Stimulated activated CD4-positive, alpha-beta T cell treated with anti-CD3 and anti-CD28 coated beads, TNF-alpha, amount 100 ng/mL, for 1 hour (primary cell): ENCODE measurements at places on chromosomes 12 and 14.
A peak's percentile ranks its signal among the peaks of the same experiment; 100 is the strongest.

- no peak for DNase-seq
These were observed 134.1 kb downstream of the TPH2 start for GRCh38 chr12:72072592-72073212.

GRCh38 chr12:42588524-42589464 is 752 bp downstream of the PRICKLE1 start:
- no peak for DNase-seq

- no peak for DNase-seq
These were observed 66.1 kb downstream of the CCDC88C start for GRCh38 chr14:91351512-91351862.

GRCh38 chr12:111443586-111443985 is 37.9 kb downstream of the SH2B3 start:
- DNase-seq: no peak

DNA sequence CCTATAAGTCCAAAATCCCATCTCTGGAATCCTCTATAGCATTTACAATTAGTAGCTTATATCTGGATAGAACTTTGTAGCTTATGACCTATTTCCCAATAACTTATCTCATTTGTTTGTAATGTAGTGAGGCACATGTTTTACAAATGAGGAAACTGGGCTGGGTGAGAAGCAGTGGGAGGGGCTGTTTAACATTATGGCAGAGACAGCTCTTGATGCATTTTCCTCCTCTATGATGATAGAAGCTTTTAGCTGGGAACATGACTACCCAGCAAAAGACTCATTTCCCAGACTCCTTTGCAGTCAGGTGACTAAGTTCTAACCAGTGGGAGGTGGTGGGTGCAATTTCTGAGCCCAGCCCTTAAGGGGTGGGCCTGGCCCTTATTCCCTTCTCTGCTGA is 179.7 kb downstream of the TTC8 start:
- no peak for DNase-seq

DNA sequence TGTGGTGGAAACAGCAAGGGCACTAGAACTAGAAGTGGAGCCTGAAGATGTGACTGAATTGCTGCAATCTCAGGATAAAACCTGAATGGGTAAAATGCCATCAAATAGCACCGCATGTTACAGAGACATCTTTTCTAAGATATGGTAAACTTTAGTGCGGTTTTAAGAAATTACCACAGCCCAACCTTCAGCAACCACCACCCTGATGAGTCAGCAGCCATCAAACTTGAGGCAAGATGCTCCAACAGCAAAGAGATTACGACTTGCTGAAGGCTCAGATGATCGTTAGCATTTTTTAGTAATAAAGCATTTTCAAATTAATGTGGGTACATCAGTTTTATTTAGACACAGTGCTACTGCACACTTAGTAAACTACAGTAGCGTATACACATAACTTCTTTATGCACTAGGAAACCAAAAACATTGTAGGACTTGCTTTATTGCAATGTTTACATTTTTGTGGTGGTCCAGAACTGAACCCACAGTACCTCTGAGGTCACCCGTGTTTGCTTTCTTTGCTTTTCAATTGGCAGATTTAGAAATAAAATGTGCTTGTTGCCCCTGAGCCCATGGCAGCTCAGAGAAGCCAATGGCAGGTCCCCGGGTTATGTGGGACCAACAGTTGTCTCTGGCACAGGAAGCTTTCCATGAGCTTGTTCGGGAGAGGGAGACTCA is 15.9 kb downstream of the GOLGA3 start:
- DNase-seq: no peak

GRCh38 chr12:22163594-22163993 is 117.6 kb downstream of the CMAS start:
- DNase-seq: no peak

- DNase-seq: no peak
These were observed 22.2 kb downstream of the MANSC1 start for GRCh38 chr12:12327802-12328201.

GRCh38 chr12:4478933-4479332 is 33.3 kb upstream of the FGF6 start:
- DNase-seq: no peak

- peak; percentile 10 for DNase-seq
These were observed 27.6 kb upstream of the ETV6 start for GRCh38 chr12:11621797-11622423.

GRCh38 chr14:52352061-52352491 is 38.0 kb downstream of the PTGER2 start:
- DNase-seq: no peak

DNA sequence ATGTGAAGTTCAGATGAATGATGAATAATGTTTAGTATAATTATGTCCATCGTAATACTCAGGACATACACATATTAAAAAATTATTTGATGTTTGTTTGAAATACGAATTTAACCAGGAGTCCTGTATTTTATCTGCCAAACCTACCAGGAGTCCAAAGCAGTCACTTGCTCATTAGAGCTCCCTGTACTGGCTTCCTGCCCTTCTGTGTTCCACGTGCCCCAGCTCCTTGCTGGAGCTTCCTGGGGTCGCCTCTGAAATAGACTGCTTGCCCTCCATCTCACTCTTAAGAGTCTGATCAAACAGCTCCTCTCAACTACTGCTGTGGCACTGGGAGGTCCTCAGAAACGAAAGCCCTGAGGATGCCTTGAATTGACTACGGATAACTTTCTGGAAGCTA is 87.3 kb upstream of the DHRS4 start:
- no peak for DNase-seq

GRCh38 chr12:108592033-108592909 is 5.6 kb downstream of the TMEM119 start:
- no peak for DNase-seq

- DNase-seq: no peak
These were observed 14.9 kb upstream of the TAC3 start for GRCh38 chr12:57031138-57031725.

- DNase-seq: no peak
These were observed at the start of gene HSPB8 for GRCh38 chr12:119178544-119179334. HSPB8 (plus strand) TSS chr12:119178931; CDS start chr12:119179313, 382 bp downstream.

- DNase-seq: no peak
These were observed 76.4 kb upstream of the FICD start for GRCh38 chr12:108438667-108439066.

GRCh38 chr12:64877363-64878004 is 53.0 kb downstream of the TBC1D30 start:
- DNase-seq: no peak

DNA sequence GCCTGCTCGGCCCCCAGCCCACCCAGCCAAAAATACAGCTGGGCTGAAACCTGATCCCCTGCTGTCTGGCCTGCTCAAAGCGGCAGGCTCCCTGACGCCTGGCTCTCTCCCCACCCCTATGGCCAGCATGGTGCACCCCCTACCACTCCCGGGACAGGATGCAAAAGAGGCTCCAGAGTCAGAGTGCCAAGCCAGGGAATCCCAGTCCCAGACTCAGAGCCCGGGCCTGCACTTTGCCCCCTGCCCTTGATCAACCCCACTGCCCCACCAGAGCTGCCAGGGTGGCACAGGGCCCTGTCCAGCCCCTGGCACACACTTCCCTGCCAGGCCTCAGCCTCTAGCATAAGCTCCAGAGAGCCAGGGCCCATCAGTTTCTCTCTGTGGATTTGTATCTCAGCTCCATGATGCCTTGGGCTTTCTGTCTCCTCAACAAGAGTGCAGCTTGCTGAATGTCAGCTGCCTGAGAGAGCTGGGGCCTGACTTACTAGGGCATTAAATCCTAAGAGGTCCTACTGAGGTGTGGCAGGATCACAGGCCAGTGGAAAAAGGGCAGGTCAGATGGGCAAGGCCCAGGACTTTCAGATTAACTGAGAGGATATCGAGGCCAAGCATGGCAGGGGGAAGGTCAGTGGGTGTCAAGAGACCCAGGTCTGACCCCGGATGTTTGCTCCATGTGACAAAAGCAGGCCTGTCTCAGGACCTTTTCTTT is 13.9 kb downstream of the ACVRL1 start:
- DNase-seq: no peak

- DNase-seq: no peak
These were observed 106.4 kb downstream of the EFCAB11 start for GRCh38 chr14:89848165-89848564.

- DNase-seq: no peak
These were observed 48.4 kb downstream of the SLC4A8 start for GRCh38 chr12:51472984-51473383.

GRCh38 chr14:20690848-20691640 is 2.5 kb downstream of the ANG start:
- no peak for DNase-seq

DNA sequence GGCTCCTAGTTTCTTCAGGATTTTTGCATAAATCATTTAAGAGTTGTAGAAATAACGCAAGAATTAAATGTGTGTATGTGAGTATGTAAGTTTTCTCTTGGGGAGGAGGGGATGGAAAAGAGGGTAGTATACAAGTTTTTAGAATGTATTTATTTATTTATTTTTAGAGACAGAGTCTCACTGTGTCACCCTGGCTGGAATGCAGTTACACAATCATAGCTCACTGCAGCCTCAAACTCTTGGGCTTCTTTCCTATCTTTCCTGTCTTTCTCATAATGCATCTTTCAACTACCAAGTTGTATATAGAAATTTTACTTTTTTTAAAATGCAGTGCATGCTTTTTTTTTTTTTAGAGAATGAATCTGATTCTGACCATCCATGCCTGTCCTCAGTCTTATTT is 269.0 kb upstream of the GARIN2 start:
- no peak for DNase-seq

DNA sequence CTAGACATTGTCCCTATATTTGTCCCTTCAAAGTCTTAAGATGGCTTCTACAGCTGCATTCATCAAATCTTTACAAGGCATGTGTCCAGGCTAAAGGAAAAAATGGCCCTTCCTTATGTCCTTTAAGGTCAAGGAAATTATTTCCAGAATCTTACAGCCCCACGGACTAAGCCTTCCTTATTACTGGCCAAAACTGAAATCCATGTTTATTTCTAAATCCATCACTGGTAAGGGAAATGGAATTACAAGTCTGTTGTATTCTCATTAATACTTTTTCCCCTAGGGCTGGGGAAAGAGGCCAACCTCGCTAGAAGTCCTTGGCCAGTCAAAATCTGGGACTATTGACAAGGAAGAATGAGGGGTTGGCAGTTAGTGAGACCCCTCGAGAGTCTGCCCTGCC is 252.5 kb downstream of the TMEM132C start:
- DNase-seq: no peak

DNA sequence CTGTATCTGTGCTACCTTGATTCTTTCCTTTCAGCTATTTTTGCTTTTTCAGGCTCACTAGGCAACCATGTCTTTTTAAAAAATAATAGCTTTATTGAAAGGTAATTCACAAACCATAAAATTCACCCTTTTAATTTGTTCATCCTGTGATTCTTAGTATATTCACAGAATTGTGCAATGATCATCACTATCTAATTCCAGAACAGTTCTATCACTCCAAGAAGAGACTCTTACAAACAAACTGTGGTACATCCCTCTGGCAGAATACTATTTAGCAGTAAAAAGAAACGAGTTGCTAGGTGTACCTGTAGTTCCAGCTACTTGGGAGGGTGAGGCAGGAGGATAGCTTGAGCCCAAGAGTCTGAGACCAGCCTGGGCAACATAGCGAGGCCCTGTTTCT is 14.8 kb downstream of the CREBL2 start:
- DNase-seq: no peak

- no peak for DNase-seq
These were observed 598 bp downstream of the UBE2N start for GRCh38 chr12:93441081-93441616.

- DNase-seq: no peak
These were observed 8.7 kb downstream of the BEGAIN start for GRCh38 chr14:100578552-100578951.

DNA sequence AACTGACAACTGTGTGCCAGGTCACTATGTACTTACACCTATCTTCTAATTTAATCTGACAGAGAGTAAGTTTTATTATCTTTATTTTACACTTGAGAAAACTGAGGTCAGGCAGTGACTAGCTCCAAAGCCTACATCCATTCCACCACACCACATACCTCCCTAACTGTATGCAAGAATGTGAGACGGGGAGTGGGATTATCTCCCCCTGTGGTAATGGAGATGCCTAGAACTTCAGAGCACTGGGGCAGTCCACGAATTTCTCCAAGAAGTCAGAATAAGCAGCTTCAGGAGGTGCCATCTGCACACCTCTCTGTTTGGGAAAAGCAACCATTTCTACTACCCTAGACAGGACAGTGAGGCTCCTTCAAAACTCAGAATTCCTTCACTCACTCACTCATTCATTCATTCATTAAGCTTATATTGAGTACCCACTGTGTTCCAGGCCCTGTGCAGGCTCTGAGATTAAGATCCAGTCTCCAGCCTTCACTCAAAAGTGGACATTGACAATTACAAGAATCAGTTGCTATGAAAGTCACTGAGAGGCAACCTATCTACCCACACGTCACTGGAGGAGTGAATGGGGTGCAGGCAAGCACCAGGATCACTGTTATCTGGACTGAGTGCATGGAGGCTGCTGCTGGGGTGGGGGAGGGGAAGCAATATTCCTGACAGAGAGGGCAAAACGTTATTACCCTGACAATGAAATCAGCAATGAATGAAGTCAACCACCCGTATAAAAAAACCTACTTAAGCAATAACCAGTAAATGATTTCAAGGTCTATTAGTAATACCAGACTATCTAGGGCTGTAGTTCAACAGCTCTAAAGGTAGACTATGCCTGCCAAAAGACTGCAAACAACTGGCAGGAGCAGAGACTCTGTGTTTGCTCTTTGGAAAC is 18.0 kb downstream of the SLC7A7 start:
- no peak for DNase-seq

DNA sequence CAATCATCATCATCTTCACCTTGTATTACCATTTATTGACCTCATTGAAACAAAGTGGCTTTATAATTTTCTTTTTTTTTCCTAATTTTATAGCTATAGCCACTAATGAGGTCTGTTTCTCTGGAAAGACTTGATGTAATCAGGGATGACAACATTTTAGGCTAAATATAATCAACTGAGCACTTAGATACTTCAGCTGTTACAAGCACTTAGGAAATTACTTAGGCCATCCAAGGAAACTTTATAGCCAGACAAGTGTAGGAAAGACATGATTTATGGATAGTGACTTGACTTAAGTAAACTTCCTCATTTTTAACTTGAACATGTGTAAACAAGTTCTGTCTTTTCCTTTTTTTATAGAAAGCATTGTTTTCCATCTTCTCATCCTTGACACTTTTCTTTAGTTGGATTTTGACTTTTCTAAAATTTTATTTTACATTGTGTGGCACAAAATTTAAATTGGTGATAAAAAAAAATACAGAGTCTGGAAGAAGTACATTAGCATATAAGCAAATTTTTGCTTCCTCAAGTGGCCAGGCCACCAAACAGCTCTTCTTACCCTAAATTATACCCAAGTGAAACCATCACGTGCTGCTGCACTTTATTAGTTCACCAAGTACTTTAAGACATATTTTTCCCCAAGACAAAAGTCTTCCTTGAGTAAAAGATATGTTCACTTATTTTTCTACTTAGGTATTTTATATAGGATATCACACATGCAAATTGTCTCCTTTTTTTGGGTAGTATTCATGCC is 15.1 kb downstream of the CPNE8 start:
- DNase-seq: no peak

GRCh38 chr14:103519837-103520212 is 2.8 kb downstream of the CKB start:
- DNase-seq: no peak

GRCh38 chr14:101019990-101020710 is 116.6 kb upstream of the RTL1 start:
- no peak for DNase-seq
